Stimulated activated CD4-positive, alpha-beta T cell treated with anti-CD3 and anti-CD28 coated beads, Interleukin-15, amount 100 ng/mL, for 24 hours (primary cell): ENCODE measurements at places on chromosomes 6 and 20.
A peak's percentile ranks its signal among the peaks of the same experiment; 100 is the strongest.

DNA sequence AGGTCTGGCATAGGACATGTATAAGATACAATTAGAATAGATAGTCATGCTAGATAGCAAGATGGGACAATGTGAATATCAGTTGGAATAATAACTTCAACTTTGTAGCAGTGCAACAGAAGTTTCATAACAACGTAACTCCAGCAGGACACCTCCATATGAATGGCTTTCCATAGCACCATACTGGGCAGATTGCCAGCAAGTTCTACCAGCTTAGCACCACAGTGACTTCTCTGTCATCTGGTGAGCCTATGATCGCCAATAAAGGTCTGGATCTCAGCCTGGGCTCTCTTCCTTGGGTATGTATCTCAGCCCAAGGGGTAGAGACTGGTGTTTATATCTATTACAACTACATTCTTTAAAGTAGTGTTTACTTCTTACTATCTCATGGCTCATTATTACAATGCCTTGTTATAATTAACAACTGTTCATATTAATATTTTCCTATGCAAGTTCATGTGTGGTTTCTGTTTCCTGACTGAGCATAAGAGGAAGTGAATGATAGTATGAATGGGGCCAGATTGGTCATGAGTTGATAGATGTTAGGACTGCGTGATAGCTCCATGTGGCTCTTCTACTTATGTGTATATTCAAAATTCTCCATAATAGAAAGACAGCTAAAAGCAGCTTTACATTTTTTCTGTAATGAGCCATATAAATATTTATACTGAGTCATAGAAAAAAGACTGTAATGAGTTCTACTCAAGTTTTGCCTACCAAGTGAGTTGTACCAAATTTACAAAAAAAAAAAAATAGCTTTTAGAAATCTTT, 22.9 kb downstream of the HTR1B start:
- no peak for DNase-seq

- no peak for DNase-seq
Measured at GRCh38 chr6:35385457-35386202, 43.3 kb downstream of the PPARD start.

GRCh38 chr20:57153238-57153905, 113.1 kb downstream of the BMP7 start:
- no peak for DNase-seq

GRCh38 chr6:127446356-127446755, 12.8 kb downstream of the KIAA0408 start:
- DNase-seq: no peak

DNA sequence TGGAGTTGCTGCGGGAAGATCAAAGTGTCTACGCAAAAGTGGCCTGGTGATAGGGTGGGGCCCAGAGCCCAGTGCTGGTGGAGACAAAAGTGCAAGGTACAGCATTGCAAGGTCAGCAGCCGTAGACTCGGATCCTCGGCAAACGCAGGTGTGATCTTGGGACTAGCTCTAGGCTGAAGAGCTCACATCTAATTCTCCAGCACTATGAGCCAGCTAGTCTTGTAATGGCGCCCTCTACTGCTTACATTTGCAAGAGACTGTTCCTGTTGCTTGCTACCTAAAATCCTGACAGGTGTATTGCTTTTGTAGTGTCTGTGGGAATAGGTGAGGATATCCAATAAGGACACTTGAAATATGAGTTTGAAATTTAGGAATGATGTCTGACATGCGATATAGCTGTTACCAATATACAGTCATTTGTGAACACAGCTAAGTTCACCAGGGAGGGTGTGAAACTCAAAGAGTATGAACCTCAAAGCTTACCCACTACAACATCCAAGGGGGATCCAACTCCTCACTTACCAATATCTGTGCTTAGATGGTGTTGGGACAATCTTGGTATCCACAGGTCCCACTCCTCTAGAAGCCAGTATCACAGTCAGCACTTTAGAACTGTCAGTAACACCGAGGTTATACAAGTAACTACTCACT, 58.4 kb downstream of the PDE7B start:
- DNase-seq: peak; percentile 53

GRCh38 chr6:27562027-27562410, 89.1 kb upstream of the ZNF184 start:
- no peak for DNase-seq

- no peak for DNase-seq
Measured at GRCh38 chr6:64482631-64483030, 847.0 kb downstream of the PHF3 start.

DNA sequence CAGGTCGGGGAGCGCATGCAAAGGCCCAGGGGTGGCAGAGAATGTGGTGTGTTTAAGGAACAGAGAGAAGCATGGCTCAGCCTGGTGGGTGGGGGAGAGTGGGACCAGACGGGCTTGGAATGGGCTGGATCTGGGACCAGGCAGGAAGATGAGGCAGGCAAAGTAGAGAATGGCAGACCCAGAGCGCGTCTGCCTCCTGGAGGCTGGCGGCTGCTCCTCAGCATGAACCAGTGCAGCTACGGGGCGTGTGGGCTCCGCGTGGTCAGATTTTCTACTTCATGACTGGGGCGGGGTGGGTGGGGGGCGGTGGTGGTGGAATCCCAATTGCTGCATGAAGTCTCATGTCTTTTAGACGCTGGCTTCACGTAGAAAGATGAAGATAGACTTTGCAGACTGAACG, 135.6 kb downstream of the TFAP2C start:
- no peak for DNase-seq

DNA sequence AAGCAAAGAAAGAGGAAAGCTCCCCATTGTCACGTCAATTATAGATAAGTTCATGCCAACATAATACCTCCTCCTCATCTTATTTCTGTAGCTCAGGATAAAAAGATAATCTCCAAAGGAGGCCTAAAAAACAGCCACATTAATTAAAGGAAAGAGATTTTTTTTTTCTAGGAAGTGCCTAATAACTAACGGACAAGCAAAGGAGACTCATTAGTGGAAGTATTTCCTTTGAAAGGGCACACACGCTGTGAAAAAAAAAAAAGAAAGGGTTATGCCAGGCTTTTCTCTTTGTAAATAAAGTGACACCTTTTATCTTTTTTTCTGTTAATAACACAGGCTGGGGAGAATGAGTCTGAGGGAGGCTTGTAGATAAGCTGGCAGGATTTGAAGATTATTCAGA, 55.7 kb downstream of the PCSK2 start:
- no peak for DNase-seq

GRCh38 chr6:6005051-6006005, 1.4 kb downstream of the NRN1 start:
- no peak for DNase-seq

DNA sequence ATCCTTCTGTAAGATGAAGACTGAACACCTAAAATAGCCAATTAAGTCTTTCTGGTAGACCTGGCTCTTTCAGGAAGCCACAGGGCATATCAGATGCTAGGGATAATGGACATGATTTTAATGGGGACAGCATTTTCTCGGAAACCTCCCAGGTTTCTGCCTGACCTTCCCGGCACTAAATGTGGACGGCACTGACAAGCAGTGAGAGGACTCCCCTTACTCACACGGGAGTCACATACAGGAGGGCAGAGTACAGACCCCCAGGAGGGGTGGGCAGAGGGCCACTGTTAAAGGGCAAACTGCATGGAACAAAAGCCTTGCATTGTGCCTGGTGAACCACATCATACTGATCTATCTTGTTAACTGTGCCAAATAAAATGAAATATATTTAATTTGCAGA, 19.9 kb downstream of the PSMG4 start:
- no peak for DNase-seq

- peak; percentile 19 for DNase-seq
Measured at GRCh38 chr6:71886184-71887005, at the start of gene RIMS1. Gene RIMS1 (plus strand): TSS chr6:71886550. CDS start chr6:71887024, 474 bp downstream.

- no peak for DNase-seq
Measured at GRCh38 chr20:41300886-41301285, 16.6 kb downstream of the ZHX3 start.

DNA sequence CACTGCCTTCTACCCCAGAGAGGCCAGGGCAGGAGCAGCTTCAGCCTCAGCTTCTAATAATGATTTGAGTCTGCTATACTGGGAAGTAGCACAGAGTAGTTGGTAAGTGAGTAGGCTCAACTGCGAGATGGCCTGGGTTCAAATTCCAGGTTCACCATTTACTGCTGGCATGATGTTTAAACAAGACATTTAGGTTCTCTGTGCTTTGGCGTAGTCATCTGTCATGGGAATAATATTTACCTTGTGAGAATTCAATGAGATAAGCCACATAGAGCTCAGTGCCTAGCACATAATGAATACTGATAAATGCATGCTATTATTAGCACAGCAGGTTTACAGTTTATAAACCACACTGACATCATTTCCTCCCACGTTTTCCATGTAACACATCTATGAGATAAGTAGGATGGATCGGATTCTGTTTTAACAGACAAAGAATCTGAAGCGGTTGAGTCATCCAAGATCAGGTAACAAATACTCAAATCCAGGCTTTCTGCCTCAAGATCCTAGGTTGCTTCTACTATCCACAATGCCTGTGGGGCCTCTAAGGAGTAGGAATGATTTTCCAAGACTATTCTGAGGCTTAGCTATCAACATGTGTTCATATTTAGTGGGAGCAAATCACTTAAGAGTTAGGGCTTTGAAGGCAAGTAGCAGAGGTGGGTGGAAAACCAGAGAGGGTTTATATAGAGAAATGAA, 72.9 kb upstream of the DTNBP1 start:
- DNase-seq: peak; percentile 30

DNA sequence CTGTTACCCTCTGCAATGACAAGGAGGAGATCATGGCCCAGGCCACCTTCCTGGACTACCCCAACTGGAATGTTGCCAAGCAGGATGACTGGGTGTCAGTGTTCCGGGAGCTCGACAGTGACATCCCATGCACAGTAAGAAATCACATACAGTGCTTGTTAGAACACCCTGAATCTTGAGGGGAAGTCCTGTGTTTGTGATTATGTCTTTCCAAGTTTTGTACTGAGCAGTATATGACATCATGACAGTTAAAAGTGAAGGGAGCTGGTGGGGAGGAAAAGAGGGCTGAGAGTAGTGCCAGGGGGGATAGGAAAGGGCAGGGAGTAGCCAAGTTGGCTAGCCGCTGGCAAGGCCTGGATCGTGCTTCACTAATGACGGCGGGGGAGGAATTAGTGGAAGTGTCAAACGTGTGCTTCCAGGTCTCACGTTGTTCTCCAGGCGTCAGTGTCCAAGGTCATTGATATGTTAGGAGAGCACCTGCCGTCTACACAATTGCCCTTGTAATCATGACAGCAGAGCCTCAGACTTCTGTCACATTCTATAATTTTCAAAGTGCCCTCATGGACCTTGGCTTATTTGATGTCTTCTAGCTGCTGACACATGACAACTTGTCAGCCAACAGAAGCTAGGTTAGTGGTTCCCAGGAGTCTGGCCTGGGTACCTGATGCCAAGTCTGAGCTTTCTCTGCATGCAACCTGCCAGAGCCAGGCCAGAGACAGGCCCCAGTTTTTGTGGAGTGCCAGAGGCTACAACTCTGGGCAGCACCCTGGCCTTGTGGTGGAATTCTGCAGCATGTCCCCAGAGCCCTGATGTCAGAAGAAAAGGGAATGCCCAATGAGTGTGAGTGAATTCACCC, 18.8 kb downstream of the CFAP61 start:
- DNase-seq: no peak

DNA sequence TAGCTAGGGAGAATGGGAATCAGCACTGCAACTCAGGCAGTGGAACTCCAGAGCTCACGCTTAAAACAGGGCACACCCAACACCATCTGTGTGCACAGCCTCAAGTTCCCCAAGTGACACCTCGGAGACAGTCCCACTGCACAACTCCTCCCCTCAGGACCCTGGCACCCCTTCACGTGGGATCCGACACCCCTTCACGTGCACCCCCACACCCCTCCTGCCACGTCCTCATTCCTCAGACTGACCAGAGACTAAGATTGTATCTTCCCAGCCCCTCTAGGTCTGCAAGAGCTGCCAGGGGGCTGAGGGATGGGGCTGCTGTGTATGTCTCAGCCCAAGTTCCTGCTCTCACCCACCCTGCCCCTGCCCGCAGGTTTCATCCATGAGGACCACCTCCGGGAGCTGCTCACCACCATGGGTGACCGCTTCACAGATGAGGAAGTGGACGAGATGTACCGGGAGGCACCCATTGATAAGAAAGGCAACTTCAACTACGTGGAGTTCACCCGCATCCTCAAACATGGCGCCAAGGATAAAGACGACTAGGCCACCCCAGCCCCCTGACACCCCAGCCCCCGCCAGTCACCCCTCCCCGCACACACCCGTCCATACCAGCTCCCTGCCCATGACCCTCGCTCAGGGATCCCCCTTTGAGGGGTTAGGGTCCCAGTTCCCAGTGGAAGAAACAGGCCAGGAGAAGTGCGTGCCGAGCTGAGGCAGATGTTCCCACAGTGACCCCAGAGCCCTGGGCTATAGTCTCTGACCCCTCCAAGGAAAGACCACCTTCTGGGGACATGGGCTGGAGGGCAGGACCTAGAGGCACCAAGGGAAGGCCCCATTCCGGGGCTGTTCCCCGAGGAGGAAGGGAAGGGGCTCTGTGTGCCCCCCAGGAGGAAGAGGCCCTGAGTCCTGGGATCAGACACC, 7.6 kb downstream of the MYL9 start:
- DNase-seq: no peak

DNA sequence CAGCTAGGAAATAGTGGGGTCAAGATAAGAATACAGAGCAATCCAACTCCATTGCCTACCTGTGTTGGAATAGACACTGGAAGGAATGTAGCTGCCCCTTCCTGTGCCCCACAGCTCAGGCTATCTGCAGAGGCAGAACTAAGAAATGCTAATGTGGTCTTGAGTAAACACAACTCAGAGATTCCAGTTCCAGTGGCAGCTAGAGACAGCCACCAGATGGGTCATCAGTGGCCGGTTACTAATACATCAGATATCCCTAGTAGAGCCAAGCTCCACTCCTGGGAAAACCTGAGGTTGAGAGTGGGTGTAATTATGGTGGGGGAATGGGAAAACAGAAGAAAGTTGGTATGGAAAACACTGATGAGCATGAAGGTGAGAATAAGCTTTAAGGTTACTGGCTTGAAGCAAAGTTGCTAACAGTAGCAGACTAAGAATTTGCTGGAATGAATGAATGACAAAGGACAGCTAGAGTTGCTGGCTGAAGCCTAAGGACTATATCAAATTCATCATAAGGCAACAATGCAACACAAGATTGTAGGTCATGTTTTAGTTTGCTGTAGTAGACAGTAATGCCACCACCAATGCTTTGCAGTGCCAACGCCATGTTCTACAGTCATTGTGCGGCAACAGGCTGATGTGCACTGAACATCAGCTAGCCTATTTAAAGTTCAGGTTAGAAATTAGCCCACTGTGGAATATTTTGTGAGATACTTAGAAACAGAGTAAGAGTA, 28.3 kb upstream of the FAM83C start:
- no peak for DNase-seq

GRCh38 chr6:105433723-105434122, 30.8 kb upstream of the PREP start:
- no peak for DNase-seq

GRCh38 chr6:104558746-104559145, 301.0 kb downstream of the HACE1 start:
- no peak for DNase-seq
